Naive thymus-derived CD8-positive, alpha-beta T cell (primary cell): ENCODE measurements at places on chromosomes 4 and X. TPM values are rescaled to one million over a fixed set of nuclear protein-coding genes. Genes with fewer than 3 reads are reported as not detected.

ETDB gene
- total RNA-seq, result not detected

PABPC5 gene
- total RNA-seq, result not detected

GRCh38 chrX:39065051-39065871 is 264.0 kb downstream of the MID1IP1 start:
- H3K27ac ChIP-seq, result no peak overlapping the region
- H3K27me3 ChIP-seq, result no peaks in the 10 kb centered on the region
- no peak overlapping the region for H3K4me3 ChIP-seq
- no peaks in the 10 kb centered on the region for H3K4me1 ChIP-seq

DNA sequence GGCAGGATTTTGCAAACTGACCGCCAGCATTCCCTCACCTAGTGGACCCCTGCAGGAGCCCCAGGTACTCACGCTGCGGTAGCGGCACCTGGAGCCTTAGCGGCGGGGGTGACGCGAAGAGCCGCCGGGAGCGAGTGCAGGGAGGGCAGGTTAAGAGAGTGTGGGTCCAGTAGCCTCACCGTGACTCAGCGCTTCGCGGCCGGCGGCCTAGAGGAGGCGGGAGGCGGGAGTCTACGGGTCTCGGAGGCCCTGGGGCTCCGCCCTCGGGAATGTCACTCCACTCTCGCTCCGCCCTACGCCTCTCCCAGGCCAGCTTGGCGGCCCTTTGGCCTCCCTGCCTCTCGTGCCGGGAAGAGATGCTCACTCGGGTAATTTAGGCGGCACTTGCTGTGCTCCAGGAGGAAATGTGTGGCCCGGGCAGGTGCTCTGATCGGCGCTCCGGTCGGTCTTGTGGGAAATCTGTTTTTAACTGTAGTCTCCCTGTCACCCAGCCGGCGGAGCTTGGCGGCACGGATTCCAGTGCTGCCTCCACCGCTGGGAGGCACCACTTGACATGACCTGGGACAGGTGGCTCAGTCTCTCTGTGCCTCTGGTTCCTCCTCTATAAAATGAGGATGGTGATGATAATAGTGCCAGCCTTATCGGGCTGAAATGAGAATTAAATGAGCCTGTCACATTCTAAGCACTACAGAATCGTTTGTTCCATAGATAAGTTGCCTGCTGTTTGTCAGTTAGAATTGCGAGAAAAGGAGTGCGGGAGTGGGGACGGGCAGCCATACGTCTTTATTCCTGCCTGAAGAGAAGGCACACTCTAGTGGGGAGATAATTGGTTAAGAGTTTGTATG is at the start of gene PIR:
Gene PIR, minus strand, starts transcription at position 216 of the 845 bp plus-strand sequence. CDS start 2,076 bp downstream, outside the sequence.
- no peaks in the 10 kb centered on the region for H3K36me3 ChIP-seq
- H3K27me3 ChIP-seq, result peaks cover 8% of the 10 kb centered on the region
- H3K27ac ChIP-seq, result no peak within 1 kb of the TSS
- peaks cover 11% of the 10 kb centered on the region for H3K4me1 ChIP-seq
- peak; percentile 0 for DNase-seq

DNA sequence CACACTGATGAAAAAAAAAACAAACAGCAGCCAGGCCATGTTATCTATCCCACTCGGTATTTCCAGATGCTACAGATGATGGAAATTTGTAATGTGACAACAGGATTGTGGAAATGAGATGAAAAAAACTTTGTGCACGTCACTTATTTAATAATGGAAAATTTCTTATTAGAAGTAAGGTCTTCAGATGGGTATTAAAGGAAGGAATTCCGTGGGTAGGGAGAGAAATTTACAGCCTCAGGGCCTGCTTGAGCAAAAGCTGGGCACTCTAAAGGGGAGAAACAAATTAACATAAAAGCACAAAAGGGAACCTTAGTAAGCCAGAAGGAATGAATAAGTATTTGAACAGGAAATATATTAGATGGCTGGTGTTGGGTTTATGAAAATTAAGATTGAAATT is 4.2 kb upstream of the PKD2 start:
- DNase-seq, result no peak
- H3K4me1 ChIP-seq, result peaks cover 4% of the 10 kb centered on the region
- H3K27ac ChIP-seq, result no peak overlapping the region
- H3K27me3 ChIP-seq, result no peaks in the 10 kb centered on the region

DNA sequence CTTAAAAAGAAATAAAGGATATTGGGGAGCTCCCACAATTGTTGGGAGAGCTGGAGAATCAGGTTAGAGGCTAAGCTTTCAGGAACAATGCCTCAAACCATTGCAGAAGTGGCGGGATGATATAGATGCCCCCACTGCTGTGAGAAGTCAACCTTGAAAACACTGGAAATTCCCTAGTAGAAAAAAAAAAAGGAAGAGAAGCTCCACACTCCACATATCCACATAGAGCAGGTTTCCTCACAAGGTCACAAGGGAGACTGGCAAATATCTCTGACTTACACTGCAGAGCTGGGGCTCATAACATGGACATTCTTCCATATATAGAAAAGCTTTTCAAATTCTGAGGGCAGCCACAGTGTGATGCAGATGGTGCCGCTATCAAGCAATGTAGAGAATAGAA is 22.7 kb upstream of the OGT start:
- peaks cover 12% of the 10 kb centered on the region for H3K4me1 ChIP-seq
- no peak overlapping the region for H3K27ac ChIP-seq
- no peak overlapping the region for H3K4me3 ChIP-seq

DNA sequence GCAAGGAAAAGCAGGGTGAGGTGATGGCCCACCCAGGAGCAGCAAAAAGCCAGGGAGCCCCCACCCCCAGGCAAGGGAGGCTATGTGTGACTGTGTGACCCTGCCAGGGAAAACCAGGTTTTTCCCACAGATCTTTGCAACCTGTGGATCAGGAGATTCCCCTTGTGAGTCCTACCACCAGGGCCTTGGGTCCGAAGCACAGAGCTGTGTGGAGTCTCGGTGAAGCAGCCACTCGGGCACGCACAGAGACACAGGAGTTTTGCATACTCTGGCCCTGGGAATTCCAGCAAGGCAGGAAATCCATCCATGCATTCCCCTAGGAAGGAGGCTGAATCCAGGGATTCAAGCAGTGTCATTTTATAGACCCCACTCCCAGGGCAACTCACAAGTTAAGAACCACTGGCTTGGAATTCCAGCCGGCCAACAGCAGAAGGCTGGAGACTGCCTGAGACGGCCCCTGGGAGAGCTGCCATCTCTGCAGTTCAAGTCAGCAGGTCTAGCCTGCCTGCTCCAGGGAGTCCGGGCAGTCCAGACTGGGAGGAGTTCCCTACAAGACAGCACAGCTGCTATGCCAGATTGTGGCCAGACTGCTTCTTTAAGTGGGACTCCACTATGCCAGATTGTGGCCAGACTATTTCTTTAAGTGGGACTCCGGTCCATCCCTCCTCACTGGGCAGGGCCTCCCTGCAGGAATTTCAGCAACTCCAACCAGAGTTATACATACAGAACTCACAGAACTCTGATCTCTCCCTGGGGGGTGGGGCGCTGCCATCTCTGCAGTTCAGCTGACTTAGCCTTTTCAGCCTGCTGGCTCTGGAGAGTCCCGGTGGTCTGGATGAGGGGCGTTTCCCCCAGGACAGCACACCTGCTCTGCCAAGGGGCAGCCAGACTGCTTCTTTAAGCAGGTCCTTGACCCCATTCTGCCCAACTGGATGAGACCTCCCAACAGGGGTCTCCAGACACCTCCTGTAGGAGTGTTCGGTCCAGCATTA is 85.1 kb upstream of the ADAD1 start:
- no peak overlapping the region for H3K27ac ChIP-seq
- H3K4me1 ChIP-seq, result peaks cover 6% of the 10 kb centered on the region

GRCh38 chr4:42641656-42642055 is 15.2 kb downstream of the ATP8A1 start:
- no peaks in the 10 kb centered on the region for H3K36me3 ChIP-seq
- DNase-seq, result no peak
- H3K4me3 ChIP-seq, result no peak overlapping the region
- peaks cover 100% of the 10 kb centered on the region for H3K4me1 ChIP-seq

IGSF1 gene
- total RNA-seq, result not detected

- H3K4me1 ChIP-seq, result peaks cover 47% of the 10 kb centered on the region
- no peaks in the 10 kb centered on the region for H3K27me3 ChIP-seq
- no peaks in the 10 kb centered on the region for H3K36me3 ChIP-seq
- H3K4me3 ChIP-seq, result peak within 1 kb of the TSS; percentile 92
- DNase-seq, result peak; percentile 80
Measured at GRCh38 chr4:102344954-102345794, at the start of gene SLC39A8. Gene SLC39A8 (minus strand): TSS chr4:102345482. CDS start chr4:102344662, 820 bp downstream.

POF1B gene
- total RNA-seq, result not detected

NEXMIF gene
- total RNA-seq, result 1.8 TPM

DNA sequence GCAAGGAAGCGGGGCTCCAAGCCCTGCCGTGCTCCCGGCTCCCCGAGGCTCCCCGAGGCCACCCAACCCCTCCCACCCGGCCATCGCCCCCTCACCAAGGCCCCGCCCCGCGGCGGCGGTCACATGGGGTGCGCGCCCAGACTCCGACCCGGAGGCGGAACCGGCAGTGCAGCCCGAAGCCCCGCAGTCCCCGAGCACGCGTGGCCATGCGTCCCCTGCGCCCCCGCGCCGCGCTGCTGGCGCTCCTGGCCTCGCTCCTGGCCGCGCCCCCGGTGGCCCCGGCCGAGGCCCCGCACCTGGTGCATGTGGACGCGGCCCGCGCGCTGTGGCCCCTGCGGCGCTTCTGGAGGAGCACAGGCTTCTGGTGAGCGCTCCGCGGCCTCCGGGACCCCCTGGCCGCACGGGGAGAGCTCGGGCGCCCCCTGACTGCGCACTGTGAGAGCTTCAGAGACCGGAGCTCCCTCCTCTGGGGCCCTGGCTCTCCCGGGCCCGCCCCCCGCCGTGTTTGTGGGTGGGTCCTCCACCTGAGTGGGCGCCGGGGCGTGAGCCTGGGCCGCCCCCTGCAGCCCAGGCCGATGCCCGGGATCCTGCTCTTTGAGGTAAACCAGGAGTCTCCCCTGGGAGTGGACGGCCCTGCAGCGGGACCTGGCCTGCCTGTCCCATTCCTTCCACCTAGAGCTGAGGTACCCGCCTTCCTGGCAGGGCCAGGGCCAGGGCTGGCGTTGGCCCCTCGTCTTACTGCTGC is at the start of gene IDUA:
Gene IDUA, plus strand, starts transcription at position 166 of the 745 bp plus-strand sequence. Its CDS starts 41 bp downstream, at position 207.
- no peaks in the 10 kb centered on the region for H3K36me3 ChIP-seq
- H3K4me1 ChIP-seq, result peaks cover 8% of the 10 kb centered on the region
- H3K27ac ChIP-seq, result peak within 1 kb of the TSS; percentile 94
- no peaks in the 10 kb centered on the region for H3K27me3 ChIP-seq
- peak; percentile 92 for DNase-seq

DNA sequence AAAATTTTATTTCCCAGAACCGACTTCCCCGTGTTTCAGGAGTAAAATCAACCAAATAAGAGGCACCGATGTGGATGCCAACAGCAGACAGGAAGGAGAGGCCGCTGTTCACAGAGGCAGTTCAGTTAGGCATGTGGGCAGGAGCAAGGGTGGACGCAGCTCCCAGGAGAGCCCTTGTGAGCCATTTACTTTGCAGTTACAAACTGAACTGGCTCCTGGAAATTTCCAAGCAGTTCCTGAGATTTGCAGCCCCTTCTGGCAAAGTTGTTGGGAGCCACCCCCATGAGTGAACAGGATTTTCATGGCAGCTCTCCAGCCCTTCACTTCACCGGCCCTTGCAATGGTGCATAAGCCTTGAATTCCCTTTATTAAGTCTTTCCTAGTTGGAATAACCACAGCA is 189.1 kb downstream of the AFAP1 start:
- DNase-seq, result no peak
- no peaks in the 10 kb centered on the region for H3K27me3 ChIP-seq
- no peak overlapping the region for H3K4me3 ChIP-seq
- no peak overlapping the region for H3K27ac ChIP-seq
- H3K4me1 ChIP-seq, result peaks cover 14% of the 10 kb centered on the region

DNA sequence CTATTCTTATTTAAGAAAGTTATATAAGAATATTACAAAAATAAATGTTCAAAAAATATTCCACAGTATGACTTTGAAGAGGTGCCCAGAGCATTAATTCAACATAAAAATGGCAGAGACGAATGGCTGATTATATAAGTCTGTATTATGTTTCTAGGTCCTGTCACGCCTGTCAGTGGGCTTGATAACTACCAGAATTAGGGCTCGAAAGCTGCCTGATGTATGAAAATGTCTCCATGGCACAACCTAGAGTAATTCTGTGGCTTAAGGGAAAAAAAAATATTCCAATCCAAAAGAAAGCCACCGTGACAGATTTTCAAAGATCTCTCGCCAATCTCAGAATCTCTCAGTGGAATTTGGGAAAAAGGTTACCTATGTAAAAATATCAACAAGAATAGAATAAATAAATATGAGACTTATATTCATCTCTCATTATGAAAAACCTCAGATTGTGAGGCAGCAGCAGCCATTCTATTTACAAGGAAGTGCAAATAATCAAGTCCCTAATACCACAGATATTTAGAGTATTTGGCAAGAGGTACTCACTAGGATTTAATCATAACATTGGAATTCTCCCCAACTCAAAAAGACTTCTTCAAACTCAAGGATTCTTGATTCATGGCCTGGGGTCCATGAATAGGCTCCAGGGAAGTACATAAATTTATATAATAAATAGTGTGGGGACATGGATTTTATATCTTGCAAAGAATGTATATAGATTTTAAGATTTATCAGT is 489.1 kb upstream of the INTU start:
- H3K27ac ChIP-seq, result no peak overlapping the region
- H3K36me3 ChIP-seq, result no peaks in the 10 kb centered on the region
- no peaks in the 10 kb centered on the region for H3K27me3 ChIP-seq
- no peak for DNase-seq
- no peak overlapping the region for H3K4me3 ChIP-seq
- H3K4me1 ChIP-seq, result no peaks in the 10 kb centered on the region

CD99 gene
- total RNA-seq, result 124 TPM

- no peak within 1 kb of the TSS for H3K27ac ChIP-seq
- H3K4me3 ChIP-seq, result no peak within 1 kb of the TSS
- no peaks in the 10 kb centered on the region for H3K36me3 ChIP-seq
- H3K4me1 ChIP-seq, result no peaks in the 10 kb centered on the region
- H3K27me3 ChIP-seq, result peaks cover 30% of the 10 kb centered on the region
- no peak for DNase-seq
Measured at GRCh38 chr4:72031868-72032608, at the start of gene NPFFR2. Gene NPFFR2 (plus strand): TSS chr4:72032000. CDS start chr4:72128592, 96,592 bp downstream.

DNA sequence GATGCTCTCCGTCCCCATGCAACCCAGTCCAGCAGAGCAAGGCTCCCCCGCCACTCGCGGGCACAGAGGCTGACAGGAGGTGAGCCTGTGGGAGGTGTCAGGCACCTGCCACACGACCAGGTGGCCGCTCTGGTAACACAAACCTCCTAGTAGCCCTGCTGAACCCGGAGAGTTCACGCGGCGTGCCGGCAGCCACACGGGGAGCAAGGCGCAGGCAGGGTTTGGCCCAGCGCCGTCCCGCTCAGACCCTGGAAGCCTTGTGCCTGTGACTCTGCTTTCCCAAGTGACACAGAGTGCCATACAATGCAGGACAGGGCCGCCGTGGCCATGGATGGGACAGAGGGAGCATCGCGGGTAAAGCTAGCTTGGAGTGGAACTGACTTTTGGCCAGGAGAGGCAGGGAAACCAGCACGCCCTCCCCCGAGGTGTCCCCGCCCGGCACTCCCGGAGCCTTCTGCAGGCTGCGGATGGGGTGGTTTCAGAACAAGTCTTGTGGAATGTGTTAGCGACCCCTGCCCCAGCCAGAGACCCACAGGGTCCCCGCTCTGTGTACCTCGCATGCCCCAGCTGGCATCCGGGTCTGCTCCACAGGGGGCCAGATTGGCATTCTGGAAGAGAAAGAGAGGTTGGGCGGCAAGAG is 44.7 kb upstream of the AFAP1 start:
- no peak for DNase-seq
- no peak overlapping the region for H3K4me3 ChIP-seq
- no peak overlapping the region for H3K27ac ChIP-seq
- H3K27me3 ChIP-seq, result peaks cover 7% of the 10 kb centered on the region

LRIT3 gene
- total RNA-seq, result 0.18 TPM
